ENCODE measurements at places on chromosomes 3 and 15. TPM values are rescaled to one million over a fixed set of nuclear protein-coding genes. Genes with fewer than 3 reads are reported as not detected.

CYP8B1 gene
- total RNA-seq = not detected

CLEC3B gene
- total RNA-seq = 73.6 TPM

LINGO1 gene
- not detected for total RNA-seq

ECE2 gene
- 0.45 TPM for total RNA-seq

SLC7A14 gene
- total RNA-seq = 2.4 TPM

FAM107A gene
- 16.2 TPM for total RNA-seq

PARP15 gene
- 1.8 TPM for total RNA-seq

ALDH1A2 gene
- total RNA-seq = 1.8 TPM

GAP43 gene
- total RNA-seq = 1.4 TPM

DPPA2 gene
- total RNA-seq = not detected

SLMAP gene
- total RNA-seq = 292 TPM
